ENCODE measurements at places on chromosomes 6 and 20.

GRCh38 chr20:57881466-57882385 lies 171.9 kb upstream of the PMEPA1 start:
- no peak for DNase-seq

GRCh38 chr20:1302685-1303541 lies 26.0 kb downstream of the SDCBP2 start:
- no peak for DNase-seq

GRCh38 chr6:144601221-144601620 lies 316.1 kb downstream of the UTRN start:
- no peak for DNase-seq

DNA sequence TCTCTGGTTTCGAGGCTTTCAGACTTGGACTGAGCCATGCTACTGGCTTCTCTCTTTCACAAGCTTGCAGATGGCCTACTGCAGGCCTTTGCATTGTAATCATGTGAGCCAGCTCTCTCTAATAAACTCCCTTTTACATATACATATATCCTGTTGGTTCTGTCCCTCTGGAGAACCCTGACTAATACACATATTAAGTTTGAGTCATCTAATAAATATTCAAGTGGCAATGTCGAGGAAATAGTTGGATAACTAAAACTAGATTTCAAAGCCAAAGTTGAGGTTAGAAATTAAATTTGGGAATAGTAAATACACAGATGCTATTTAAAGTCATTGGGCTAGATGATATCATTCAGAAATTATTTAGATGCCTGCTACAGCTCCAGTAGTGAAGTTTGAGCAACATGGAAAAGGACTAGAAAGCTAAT lies 1343.4 kb downstream of the GRIK2 start:
- DNase-seq, result no peak

DNA sequence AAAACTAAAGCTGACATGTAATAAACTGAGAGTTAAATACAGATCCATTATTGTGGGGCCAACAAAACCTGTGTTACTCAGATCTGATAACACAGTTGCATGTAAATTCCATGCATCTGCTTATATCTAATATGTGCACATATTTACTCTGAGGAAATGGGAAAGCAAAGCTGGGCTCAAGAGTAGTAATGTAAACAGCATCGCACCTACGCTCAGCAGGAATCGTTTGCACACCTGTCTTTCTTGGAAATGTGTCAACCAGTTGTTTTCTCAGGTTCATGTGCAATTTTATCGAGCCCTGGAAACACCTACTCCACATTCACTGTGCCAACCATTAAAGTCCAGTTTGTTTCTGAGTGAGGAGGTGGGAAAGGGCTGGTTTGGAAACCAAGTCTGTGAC lies 80.3 kb upstream of the CNKSR3 start:
- DNase-seq, result no peak

GRCh38 chr6:162728706-162729105 lies 932 bp downstream of the PACRG start:
- DNase-seq, result no peak

- DNase-seq, result no peak
Measured at GRCh38 chr6:82086944-82087343, 160.6 kb downstream of the IBTK start.

DNA sequence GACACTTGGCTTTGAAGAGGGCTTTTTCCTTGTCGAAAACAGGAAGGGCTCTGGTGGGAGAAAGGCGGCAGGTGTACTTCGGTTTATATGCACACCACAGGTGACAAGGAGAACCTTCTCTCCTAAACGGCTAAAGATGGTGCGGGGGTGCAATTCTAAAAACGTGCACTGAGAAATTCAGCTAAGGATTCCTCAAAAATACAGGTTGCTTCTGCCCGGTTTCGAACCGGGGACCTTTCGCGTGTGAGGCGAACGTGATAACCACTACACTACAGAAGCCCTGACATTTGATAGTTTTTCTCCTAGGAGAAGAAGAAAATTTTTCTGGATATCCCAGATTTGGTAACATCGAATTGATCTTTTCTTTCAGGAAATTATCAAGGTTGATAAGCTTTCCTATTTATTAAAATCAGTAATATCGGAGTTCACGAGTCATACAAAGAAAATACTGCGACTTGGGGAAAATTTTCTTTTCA lies 32.0 kb downstream of the POM121L2 start:
- DNase-seq, result no peak

DNA sequence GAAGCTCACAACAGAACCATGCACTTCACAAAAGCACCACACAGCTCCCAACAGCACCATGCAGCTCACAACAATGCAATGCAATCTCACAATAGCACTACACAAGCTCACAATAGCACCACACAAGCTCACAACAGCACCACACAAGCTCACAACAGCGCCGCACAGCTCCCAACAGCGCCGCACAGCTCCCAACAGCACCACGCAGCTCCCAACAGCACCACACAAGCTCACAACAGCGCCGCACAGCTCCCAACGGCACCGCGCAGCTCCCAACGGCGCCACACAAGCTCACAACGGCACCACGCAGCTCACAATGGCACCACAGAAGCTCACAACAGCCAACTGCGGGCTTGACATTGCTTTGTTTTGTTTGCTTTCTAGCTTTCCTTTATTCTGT lies 198.1 kb downstream of the DLL1 start:
- DNase-seq, result no peak

GRCh38 chr20:36441416-36441815 lies 99.9 kb upstream of the MYL9 start:
- no peak for DNase-seq

- no peak for DNase-seq
Measured at GRCh38 chr6:167127785-167128531, 5.1 kb downstream of the CCR6 start.

- DNase-seq, result no peak
Measured at GRCh38 chr6:112253841-112254816, at the start of gene LAMA4. Gene LAMA4 (minus strand): TSS chr6:112254567. CDS start chr6:112254150, 417 bp downstream.

DNA sequence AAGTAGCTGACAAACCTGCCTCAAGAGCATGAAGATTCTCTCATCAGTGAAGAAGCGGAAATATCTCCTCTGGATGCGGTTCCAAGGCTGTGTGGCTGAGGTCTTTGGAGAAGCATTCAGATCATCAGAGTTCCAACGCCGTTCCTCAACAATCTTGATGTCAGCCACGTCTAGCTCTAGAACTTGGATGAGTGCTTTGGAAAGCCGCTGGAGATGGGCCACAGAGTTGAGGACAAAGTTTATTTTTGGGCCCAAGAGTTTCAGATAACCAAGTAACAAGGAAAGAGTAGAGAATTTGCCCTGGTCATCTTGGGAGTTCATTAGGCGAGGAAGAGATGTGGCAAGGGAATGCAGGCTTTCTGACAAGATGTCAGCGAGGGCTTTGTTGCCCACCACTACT lies 20.9 kb downstream of the TTI1 start:
- DNase-seq, result no peak

GRCh38 chr6:166308769-166309589 lies 787 bp upstream of the PRR18 start:
- no peak for DNase-seq

- DNase-seq, result no peak
Measured at GRCh38 chr6:126797981-126798380, 320.5 kb upstream of the RSPO3 start.

DNA sequence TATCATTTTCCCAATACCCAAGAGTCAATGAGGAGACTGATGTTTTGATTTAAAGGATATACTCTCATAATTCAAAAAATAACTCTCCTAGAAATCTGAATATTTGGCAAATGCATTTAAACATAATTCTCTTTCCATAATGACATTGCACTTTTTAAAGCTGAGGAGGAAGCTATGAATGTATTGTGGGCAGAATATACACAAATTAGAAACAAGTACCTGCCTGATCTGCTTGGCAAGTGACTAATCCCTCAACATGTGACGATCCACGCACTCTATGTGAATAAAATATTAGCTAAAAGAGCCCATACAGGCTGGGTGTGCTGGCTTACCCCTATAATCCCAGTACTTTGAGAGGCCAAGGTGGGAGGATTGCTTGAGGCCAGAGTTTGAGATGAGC lies 88.3 kb upstream of the CCDC28A start:
- DNase-seq, result no peak

- no peak for DNase-seq
Measured at GRCh38 chr20:3764659-3765058, 2.9 kb downstream of the ADISSP start.

- no peak for DNase-seq
Measured at GRCh38 chr6:96542702-96543101, 20.2 kb upstream of the FHL5 start.

DNA sequence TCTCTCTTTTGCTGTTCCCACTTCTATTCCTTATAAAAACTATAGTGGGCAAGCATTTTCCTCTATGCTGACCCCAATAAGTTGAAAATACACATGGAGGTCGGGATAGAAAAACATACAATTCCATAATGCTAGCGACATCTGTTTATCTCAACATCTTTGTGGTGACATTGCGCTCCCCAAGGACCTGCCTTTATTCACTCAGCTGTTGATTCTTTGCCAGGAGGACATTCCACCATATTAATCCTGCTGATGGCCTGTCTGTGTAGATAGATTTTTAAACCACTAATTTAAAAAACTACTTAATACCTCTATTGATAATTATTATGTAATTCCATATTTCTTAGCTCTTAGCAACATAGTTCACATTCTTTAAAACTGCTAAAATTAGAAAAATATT lies 555.3 kb upstream of the MAP3K7 start:
- no peak for DNase-seq

GRCh38 chr6:74603322-74604076 lies 602.4 kb downstream of the COL12A1 start:
- no peak for DNase-seq

GRCh38 chr6:144769142-144769541 lies 484.0 kb downstream of the UTRN start:
- DNase-seq, result no peak

DNA sequence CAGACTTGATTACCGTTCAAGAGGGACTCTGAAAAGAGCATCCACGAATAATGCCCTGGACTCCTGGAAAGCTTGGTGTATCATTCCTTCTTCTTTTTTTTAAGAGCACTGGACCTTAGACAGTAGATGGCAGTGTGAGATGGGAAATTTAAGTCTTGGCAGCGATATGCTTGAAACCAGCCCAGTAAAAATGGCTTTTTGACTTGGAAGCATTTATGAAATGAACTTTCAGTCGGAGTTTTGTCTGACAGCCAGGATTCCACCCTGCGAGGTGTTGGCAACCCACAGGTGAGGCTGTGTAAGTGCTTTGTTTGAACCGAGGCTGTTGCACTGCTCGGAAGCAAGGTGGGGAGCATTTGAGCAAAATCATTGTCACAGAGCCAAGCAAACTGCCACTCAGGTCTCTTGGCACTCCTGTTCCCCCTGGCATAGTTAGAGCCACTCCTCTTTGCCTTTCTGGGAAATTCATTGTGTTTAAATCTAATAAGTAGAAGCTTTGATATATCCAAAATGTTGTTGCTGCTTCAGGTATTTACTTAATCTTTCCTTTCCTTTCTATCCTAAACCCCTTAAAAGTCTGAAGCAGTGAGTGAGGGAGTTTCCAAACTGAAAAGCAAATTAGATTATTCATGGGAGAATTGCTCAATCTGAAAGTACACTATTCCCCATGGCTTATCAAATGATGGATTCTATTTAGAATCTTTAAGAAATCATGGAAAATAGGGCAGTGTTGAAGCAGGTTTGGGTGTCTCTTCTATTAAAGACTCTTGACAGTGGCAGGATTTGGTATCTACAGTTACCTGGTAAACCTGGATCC lies 272.8 kb upstream of the SLC35B3 start:
- no peak for DNase-seq

DNA sequence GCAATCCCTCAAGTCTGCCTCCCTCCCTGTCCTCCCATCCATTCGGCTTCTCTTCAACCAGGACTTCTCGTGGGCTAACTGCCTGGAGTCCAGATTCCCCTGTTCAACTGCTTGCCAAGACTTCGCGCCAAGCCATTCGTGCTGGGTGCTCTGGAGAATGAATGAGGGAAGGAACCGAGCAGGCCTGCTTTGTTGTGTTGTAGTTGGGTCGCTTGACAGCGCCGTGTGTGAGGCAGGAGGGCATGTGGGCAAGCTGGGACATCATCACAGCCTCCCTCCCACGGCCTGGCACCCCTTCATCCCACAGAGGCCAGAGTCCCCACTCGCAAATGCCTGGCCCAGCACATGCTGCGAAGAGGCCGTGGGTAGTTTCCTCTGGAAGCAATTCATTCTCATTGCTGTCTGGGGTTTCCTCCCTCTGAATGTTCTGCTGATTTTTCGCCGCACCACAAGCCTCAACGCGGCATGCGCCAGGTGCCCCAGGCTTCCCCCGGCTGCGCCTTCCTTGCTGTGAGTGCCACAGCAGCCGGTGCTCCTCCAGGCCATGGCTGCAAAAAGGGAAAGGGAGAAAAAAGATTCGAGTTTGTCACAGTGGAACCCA lies 336.0 kb downstream of the QKI start:
- DNase-seq, result no peak

- DNase-seq, result no peak
Measured at GRCh38 chr20:58306421-58307261, 2.9 kb upstream of the RAB22A start.

- DNase-seq, result no peak
Measured at GRCh38 chr20:12623870-12624269, 384.9 kb upstream of the SPTLC3 start.

GRCh38 chr20:2707353-2708072 lies 14.9 kb downstream of the EBF4 start:
- no peak for DNase-seq

DNA sequence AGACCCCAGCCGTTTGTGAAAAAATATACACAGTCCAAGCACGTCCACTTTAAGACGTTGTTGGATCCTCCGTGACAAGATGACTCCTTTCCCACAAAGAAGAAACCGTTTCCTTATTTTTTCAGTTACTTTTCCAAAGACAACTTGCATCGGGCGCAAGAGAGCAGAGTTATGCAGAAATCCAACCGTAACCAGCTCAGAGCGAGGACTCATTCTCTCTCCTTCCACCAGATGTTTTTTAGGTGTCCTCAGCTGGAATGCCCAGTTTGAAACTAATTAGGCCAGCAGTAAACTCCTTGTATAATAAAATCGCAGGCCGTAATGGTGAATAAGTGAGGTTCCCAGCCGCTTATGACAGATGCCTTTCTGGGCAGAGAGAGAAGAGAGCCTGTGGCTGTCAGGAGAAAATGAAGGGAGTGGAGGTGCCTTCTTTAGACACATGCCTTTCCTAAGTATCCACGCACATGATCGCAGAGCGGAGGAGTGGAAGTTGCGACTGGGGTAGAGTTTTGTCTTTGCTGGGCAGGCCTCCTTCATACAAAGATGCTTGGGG lies 2.8 kb downstream of the EYA2 start:
- no peak for DNase-seq

- DNase-seq, result no peak
Measured at GRCh38 chr6:147382945-147383554, 125.4 kb upstream of the SAMD5 start.

- no peak for DNase-seq
Measured at GRCh38 chr6:76351275-76351674, 278.8 kb upstream of the IMPG1 start.

- no peak for DNase-seq
Measured at GRCh38 chr20:8209061-8209460, 77.0 kb downstream of the PLCB1 start.

GRCh38 chr6:47922391-47922790 lies 140.6 kb downstream of the OPN5 start:
- no peak for DNase-seq

- DNase-seq, result no peak
Measured at GRCh38 chr6:124066269-124066668, 262.6 kb downstream of the NKAIN2 start.
